Thoracic aorta (tissue), 2 donors: ENCODE measurements at places on chromosomes 16 and 17.

DNA sequence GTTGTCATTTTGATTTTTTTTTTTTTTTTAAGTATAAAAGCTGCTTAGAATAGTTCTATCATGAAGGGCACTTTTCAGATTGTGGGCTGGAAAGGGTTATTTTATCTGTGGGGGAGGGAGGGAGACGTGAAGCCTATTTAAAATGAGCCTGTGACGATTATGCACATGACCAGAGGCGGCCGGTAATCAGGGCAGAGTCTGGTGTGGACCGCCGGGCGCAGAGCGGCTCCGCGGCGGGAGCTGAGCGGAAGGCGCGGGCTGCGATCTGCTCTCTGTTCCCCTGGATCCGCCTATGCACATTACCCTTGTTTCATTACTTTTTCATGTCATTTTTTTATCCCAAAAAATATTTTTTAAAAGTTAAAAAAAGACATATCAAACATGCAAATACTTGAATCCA is 23.5 kb downstream of the TMC6 start:
- no peak for DNase-seq

- DNase-seq = no peak
These were observed 841 bp upstream of the IGFALS start for GRCh38 chr16:1794221-1794871.

- DNase-seq = no peak
These were observed 8.4 kb upstream of the TIMM22 start for GRCh38 chr17:988561-988960.

DNA sequence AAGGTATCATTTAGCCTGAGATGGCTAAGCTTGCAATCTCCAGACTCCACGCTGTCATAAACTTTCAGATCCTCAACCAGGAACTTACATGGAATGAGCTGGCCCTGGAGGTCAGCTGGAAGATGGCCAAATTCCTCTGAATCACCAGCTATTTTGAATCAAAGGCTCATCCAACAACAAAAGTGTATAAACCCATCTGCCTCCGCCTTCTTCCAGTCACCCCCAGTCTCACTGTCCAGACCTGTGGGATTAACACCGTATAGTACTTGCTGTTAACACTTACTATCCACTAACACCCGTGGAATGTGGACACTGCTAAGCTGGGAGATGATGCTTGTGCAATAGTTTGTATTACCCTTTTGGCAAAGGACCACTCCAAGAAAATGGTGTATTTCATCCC is 1.9 kb upstream of the LCMT1 start:
- no peak for DNase-seq

DNA sequence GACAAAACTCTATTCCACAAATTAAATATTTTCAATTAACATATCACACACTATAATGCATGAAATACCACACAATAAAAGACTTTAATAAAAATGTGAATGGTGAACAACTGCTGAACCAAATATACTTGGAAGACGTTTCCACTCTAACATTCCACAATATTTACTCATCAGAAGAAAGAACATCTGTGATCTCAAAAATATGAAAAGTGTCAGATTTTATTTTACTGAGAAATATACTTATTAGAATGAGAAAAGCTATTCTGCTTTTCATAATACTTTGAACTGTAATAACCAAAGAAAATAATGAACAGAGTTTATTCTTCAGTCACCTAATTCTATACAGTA is 181.8 kb upstream of the AXIN2 start:
- DNase-seq = no peak

DNA sequence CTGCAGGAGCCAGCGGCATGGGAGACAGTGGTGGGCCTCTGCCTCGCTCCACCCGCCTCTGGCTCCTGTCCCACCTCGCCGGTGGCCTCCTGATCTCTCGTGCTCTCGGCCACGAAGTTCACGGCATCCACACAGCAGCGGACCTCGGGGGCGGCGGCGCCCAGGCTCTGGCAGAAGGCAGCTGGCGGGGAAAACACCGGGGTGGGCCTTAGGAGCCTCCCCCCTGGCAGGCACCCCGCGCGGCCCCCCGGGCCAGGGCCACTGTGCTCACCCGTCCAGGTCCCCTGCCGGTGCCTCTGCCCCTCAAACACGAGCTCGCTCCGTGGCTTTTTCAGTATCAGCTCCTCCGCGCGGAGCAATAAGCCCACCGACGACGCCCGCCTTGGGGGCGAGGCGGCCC is 409 bp upstream of the C17orf107 start:
- DNase-seq = no peak

DNA sequence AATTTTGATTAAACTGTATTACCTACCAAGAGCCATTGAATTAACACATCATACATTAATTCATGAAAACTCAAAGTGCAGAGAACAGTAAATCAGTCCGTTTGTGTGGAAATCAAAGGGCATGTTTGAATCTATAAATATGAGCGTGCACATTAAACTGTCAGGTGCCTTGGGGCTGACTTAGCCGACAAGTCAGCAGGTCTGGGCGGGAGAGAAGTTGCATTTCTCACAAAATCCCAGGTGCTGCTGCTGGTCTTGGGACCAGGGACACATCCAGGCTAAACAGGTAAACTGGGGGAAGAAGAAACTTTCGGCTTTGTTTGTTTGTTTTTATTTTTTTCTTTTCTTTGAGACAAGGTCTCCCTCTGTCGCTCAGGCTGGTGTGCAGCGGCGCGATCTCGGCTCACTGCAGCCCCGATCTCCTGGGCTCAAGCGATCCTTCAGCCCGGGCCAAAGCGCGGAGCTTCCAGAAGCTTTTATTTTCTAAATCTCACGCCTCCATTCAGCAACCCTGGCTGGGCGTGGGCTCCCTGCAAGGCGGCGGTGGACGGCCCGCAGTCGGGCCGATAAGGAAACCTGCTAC is 213.9 kb downstream of the MRTFB start:
- DNase-seq = no peak

DNA sequence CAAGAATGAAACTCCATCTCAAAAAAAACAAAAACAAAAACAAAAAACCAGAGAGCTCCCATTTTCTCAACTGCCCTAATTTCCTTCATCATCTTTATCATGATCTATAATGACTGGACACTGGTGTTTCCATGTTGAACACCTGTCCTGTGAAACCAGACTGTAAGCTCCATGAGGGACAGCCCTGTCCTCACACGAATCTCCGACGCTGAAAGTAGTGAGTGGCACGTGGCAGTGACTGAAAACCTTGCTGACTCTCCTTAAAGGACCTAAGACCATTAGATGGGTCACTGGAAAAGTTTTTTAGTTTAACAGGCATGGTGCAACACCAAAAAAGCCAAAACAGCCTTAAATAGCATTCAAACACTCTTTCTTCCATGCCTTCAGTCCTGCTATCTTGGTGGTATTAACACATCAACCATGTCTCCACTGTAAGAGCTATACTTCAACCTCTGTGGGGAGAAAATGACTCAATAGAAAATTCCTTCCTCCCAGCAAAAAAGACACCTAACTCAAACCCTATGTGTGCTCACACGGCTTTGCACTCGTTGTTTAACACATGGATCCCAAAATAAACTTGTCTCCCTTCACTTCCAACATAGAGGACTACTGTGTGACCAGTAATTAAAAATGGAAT is 8.3 kb downstream of the AXIN2 start:
- DNase-seq = no peak

DNA sequence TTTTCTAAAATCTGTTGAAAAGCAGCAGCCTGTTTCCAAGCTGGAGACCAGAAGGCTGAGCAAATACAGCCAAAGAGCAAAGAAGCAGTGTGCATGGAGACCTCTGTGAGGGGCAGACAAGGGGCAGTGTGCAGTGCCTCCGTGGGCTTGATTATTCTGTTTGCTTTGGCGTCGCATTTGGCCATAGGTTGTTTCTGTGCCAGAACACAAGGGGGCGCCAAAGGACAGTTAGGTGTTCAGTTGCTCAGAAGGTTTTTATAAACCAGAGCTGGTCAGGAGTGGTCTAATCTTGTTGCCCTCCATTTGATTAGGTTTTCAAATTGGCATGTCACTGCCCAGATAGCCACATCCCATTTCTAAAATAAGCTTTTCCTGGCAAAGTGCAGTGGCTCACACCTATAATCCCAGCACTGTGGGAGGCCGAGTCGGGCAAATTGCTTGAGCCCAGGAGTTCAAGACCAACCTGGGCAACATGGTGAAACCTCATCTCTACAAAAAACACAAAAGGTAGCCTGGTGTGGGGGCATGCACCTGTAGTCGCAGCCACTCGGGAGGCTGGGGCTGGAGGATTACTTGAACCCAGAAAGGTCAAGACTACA is 10.6 kb downstream of the MYH3 start:
- peak; percentile 12 for DNase-seq

- no peak for DNase-seq
These were observed 75.8 kb downstream of the WNT3 start for GRCh38 chr17:46742565-46743270.

DNA sequence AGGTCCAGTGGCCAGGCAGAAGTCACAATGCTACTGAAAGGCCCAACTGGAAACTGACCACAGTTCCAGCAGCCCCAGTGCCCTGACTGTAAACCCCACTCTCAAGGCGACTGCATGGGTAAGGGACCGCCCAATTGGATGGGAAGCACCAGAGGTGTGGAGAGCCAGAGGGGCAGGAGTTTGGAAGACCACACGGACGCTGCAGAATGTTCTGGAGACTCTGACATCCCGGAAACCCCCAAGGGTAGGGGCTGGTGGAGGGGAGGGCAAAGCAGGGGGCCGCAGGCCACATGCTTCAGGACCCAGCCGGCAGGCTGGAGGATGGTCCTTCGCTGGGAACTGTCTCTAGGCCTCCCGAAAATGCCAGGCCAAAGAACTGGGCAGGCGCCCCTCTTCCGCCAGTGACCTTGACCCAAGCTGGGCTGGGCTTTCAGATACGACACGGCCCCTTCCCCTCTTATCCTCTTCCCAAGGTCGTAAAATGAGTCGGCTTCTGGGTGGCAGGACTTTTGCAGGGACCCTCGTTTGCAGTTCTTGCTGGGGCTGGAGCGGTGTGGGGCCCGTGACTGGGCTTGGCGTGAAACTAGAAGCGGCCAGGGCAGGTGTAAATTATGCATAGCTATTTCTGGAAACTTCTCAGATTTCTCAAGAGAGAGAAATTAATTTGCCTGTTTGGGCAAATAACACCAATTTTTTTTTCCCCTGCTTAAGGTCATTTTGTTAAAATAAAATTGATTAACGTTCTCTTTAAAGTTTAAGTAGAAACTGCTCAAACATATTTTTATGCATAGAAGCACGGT is 110.2 kb downstream of the C16orf78 start:
- no peak for DNase-seq

DNA sequence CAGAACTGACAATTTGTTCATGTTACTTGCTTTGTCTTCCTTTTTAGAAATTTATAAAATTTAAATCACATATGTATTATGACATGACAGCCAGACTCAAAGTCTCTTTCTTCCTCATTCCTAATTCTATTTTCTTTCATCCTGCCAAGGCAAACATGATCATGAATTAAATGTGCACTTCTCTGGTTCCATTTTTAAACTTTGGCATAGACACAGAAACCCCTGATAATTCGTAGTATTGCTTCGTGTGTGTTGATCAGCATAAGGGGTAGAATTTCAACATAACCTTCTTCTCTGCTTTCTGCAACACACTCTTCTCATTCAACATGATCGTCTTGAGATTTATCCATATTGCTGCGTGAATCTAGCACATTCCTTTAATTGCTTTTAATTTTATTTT is 156.5 kb downstream of the AIPL1 start:
- no peak for DNase-seq

DNA sequence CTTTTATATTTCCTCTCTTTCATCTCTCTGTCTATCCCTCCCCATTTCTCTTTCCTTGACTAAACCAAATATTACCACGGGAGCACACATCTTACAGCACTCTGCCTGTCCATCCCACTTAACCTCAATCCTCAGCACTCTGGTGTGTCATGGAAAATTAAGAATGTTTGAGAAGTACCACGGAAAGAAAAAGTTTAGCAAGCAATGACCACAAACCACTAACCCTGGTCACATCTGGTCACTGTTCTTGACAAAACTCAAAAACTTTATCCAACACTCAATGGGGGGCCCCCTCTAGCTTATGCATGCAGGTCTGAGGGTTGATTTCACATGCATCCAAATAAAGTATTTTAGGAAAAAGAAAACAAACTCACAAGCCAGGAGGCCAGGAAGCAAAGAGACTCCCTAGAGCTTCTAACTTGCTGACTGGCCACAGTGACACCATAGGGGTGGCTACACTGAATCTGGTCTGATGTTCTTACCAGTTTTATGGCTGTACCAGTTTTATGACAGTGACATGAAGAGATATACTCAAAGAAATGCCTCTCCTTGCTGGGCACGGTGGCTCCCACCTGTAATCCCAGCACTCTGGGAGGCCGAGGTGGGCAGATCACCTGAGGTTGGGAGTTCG is 229.2 kb downstream of the STX8 start:
- no peak for DNase-seq

DNA sequence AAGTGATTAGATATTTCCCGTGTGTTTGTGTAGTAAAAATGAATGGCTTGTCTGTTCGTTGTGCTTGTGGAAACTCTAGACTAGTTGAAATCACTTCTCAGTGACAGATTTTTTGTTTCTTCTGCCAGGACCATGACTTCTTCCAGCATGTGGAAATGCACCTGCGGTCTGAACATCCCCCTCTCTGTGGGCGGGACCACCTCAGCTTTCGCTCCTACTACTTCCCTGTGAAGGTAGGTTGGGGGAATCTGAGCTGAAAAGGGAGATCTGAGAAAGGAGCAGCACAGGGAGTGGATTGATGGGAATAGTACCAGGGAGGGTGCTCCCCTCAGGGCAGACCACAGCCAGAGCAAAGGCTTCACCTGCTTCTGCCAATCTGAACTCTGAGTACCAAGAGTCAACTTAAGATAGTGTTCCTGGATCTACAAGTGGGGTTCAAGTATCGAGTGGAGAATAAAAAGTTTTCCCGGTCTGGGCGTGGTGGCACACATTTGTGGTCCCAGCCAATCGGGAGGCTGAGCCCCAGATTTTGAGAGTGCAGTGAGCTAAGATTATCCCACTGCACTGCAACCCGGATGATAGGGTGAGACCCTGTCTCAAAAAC is 47.5 kb downstream of the SF3B3 start:
- DNase-seq = no peak

GRCh38 chr17:59220328-59221158 is at the start of gene GDPD1:
Gene GDPD1, plus strand, starts transcription at chr17:59220511. Its CDS starts 99 bp downstream, at chr17:59220610.
- peak; percentile 72 for DNase-seq

GRCh38 chr17:75499313-75500022 is 15.9 kb downstream of the CASKIN2 start:
- no peak for DNase-seq

DNA sequence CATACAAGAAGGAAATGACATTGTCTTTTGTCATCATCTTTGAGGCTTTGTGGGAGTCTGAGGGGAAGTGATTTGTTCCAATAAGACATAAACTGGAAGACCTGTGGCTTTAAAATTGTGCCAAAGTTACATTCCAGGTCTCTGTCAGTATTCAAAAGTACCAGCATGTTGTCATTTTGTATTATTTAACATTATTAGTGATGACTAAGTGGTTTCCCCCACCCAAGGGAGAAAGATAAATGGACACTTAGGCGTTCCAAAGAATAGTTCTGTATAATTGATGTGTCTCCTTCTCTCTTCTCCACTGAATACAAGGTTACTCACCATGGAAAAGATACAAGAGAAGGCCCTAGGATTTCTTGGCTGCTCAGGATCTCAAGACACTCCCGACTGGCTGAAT is 3.8 kb downstream of the CFAP97D1 start:
- DNase-seq = no peak
